ENCODE measurements at places on chromosomes 7 and 10.

GRCh38 chr10:6195846-6196245 lies 6.9 kb upstream of the PFKFB3 start:
- DNase-seq, result no peak

DNA sequence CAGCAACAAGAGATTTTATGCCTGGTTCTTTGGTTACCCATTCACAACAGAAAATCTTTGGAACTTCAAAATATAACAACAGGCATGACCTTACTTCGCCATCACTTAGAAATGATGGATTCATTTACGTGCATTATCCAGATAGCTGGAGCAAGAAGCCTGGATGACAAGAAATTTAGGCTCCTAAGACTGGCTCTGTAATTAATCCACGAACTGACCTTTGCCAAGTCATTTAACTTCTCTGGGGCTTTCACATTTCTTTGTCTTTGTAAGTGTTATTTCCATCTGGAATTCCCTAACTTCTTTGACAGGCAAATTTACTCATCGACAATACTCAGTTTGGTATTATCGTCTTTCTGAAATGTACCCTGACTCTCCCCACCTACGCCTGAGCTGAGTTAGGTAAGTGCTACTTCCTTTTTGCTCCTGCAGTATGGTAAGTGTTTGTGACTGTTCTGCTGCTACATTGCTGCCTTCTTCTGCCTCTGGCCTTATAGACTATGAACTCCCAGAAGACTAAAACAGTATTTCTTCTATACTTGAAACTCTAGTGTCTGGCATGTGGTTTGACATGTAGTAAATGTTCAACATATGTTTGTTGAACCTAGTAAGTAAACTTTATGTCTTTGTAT lies 5.5 kb upstream of the MDFIC start:
- DNase-seq, result no peak

GRCh38 chr7:107914831-107915230 lies 23.8 kb downstream of the DLD start:
- DNase-seq, result no peak

- DNase-seq, result no peak
Observed at GRCh38 chr7:108090791-108091460, 39.2 kb downstream of the LAMB4 start.

- DNase-seq, result no peak
Observed at GRCh38 chr10:80561950-80562349, 24.2 kb downstream of the SH2D4B start.

- no peak for DNase-seq
Observed at GRCh38 chr10:23793577-23793976, 354.7 kb downstream of the OTUD1 start.

- DNase-seq, result peak; percentile 58
Observed at GRCh38 chr10:116120688-116121455, 152.1 kb downstream of the GFRA1 start.

- DNase-seq, result no peak
Observed at GRCh38 chr7:72805526-72806494, 22.2 kb downstream of the TYW1B start.

GRCh38 chr10:8078027-8078426 lies 23.5 kb downstream of the GATA3 start:
- DNase-seq, result no peak

DNA sequence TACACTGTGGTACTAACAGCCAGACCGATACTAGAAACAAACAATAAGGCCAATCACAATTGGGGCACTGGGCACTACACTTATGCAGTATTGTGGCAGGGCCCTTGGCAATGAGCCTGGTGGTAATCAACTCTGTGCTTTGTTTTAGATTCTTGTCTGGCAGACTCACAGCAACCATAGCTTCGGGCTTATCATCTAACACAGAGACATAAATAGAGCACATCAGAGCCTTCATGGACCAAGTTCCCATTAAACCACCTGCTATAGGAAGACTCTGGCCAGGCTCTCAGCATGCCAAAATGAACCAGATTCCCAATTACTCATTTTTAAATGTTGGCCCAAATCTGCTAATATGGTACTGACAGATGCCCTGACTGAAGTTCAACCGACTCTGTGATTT lies 218.6 kb downstream of the DGKI start:
- no peak for DNase-seq

DNA sequence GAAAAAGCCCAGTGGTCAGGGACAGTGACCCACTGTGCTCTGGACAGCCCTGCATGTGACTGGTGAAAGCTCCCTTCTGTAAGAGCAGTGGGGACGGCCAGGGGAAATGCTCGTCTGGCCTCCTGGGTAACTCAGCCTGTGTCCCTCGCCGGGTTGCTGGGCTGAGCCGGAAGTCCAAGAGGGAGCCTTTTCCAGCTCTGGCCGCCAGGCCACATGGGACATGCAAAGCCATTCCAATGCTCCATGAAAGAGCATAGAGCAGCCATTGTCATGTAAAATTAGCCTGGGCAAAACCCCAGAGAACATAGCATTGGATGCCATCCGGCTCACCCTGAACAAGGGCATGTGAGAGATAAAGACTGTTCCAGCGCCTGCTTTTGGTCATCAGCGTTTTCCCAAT lies 64.9 kb upstream of the ADRB1 start:
- DNase-seq, result no peak

DNA sequence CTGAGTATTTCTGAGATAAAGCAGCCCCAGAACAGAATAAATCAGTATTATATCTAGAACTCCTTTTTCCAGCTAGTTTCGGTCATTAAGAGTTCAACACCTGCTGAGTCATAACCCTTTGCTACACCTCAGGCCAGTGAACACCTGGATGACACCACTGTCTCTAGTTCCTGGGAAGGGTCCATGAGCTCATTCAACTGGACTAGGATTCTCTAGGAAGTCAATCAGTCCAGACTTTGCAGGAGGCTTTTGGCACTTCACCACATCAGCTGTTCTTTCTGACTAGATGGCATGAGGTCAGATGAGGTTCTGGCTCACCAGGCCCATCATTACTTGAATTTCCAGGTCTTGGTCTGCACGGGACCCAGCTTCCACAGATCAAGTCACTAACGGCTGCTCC lies 11.7 kb downstream of the SLC39A12 start:
- DNase-seq, result no peak

DNA sequence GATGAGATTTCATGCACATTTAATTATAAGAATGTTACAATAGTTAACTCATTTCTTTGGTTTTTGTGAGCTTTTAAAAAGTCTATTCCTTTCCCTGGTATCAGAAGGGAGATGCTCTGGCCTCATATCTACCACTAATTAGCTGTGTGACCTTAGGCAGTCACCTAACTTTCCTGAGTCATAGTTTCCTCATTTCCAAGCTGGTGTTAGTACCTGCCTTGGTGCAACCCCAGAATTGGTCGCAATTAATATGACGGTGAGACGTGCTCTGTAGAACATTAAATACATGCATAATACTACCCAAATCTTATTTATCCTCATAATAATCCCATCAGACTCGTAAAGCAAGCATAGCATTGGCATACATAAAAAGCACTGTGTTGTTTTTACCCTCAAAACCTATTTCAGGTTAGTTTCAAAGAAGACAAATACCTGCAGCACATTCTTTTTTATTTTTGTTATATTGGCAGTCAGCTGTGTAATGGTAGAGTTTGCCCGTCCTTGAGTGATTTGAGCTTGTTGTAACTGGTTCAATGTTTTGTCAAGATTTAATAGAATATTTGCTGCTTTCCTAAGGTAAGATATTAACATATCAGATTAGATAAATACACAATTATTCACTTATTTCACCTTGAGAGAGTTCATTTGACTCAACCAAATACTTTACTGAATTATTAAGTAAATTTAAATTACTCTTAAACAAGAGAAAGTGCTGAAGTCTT lies 31.0 kb upstream of the LAMB1 start:
- DNase-seq, result no peak

GRCh38 chr7:42858570-42858969 lies 53.3 kb downstream of the C7orf25 start:
- DNase-seq, result no peak

DNA sequence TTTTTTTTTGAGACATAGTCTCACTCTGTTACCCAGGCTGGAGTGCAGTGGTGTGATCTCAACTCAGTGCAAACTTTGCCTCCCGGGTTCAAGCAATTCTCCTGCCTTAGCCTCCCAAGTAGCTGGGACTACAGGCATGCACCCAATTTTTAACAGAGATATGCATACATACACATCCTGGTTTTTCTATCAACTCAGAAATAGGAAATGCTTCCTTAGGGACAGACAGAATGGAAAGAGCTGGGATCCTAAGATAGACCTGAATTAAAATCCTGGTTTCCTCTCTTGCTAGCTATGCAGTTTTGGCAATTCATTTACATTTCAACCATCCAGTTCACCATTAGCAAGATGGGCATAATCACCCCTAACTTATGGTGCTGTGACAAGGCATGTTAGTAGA lies 347.5 kb downstream of the GPAM start:
- DNase-seq, result no peak

- DNase-seq, result no peak
Observed at GRCh38 chr7:25541094-25541821, 313.0 kb upstream of the NPVF start.

GRCh38 chr10:15652117-15652516 lies 67.6 kb downstream of the ITGA8 start:
- DNase-seq, result no peak

DNA sequence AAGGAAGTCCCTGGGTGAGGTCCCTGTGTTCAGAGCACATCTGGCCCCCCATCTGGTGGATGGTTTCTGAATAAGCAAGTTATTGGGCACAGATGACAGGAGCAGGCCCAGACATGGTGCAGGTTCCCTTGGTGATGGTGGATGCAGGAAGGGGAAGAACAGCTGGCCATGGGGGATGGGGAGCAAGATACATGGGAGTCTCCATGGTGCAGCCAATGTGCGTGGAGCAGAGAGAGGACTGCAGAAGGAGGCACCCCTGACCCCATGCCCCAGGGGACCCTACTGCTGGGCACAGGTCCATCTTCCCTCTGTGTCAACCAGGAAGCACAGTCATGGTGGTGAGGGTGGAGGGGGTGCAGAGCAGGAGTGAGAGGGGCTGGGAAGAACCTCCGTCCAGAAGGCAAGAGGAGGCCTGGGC lies 43.8 kb upstream of the RABGEF1 start:
- no peak for DNase-seq

DNA sequence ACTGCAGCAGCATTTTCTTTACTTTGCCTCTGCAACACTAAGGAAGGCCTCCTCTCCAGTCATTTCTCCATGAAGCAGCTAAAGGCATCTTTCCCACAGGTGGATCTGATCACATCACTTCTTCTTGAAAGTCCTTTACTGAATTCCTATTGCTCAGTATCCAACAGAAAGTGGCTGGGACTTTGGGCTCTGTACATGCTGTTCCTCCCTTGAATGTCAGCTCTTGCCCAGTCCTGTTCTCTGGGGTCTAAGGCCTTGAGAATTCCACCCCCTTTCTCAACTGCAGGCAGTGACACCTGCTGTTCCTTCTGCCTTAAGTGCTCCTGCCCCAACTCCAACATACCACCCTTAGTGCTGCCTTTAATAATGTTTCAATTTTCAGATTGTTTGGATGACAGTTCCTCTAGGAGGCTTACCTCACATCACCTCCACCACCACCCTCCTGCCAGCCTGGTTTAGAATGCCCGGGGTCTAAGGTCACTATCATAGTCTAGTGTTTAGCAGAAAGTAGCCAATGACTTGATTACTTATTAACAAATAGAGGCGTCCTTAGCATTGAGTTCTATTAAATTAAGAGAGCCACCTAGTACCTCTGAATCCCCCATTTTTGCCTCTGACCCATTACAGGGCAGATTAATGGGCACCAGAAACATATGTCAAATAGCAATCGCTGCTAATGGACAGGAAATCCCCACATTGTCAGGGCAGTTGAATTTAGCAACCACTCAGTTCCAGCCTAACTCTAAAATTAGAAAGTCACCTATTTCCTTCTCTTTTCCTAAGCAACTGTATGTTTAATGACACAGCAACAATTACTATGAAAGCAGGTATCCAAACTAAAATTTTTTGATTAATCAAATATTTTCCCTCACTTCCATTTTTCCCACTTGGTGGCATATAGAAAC lies 11.4 kb downstream of the INHBA start:
- no peak for DNase-seq

DNA sequence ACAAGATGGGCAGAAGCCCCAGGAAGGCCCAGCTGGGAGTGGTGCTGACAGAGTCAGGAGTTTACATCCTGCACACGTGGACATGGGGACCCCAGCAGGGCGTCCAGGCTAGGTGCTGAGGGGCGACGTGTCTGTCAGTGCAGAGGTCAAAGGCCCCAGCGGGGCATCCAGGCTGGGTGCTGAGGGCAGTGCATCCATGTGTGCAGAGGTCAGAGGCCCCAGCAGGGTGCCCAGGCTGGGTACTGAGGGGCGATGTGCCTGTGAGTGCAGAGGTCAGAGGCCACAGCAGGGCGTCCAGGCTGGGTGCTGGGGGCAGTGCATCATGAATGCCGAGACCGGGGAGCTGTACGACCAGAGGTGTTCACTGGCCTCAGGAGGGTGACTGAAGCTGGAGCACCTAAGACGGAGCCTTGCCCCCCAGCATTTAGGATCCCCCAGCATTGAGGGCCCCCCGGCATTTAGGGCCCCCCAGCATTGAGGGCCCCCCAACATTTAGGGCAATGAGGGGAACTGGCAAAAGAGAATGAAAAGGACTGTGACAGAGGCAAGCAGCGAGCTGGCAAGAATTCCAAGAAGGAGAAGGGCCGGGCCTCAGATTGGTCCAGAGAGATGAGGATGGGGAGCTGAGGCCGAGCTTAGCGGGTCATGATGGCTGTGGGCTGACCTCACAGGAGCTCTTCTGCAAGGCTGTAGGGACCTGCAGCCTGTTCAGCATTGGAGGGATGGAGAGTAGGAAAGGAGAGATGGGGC lies 474.9 kb downstream of the PTPRN2 start:
- no peak for DNase-seq

DNA sequence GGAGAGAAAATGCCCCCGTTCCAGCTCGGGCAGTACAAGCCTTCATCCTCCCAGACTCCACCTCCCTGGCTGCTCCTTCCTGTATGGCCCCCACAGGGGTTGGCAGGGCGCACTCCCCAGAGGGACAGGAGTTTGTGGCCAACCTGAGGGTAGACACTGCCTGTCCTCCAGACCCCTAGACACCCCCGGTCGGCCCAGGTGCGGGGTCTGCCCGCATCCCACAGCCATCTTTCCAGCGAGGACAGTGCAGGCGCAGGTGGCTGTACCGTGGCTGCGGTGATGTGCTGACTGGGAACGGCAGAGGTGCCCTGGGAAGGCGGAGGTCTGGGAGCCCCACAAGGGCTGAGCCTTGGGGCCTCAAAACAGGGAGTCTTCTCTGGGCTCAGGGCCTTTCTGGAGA lies 81.5 kb downstream of the LHPP start:
- no peak for DNase-seq

GRCh38 chr10:133012573-133013359 lies 70.4 kb upstream of the CFAP46 start:
- no peak for DNase-seq

DNA sequence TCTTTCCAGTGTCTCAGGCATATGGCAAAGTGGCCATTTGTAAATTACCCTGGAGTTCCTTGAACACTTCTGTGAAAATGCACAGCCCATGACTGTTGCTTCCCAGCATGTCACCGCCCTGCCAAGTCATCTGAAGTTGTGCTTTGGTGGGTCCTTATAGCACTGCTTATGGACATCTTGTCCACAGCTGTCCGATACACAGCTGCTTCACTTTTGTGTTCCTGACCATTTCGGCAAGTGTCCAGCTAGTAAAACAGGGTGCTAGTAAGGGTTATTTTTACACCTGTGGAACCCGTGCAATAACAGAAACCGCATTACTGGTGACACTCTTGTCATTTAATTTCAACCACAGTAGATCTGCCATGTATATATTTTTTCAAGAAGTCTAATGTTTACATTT lies 29.7 kb downstream of the PIP4K2A start:
- DNase-seq, result no peak

- DNase-seq, result no peak
Observed at GRCh38 chr10:130300608-130301020, 164.4 kb downstream of the GLRX3 start.

GRCh38 chr10:54613162-54613561 lies 187.9 kb downstream of the PCDH15 start:
- no peak for DNase-seq

GRCh38 chr10:86301971-86302370 lies 64.6 kb downstream of the GRID1 start:
- no peak for DNase-seq

All from HEK293T (cell line).